Effector memory CD8-positive, alpha-beta T cell (primary cell): ENCODE measurements at places on chromosomes 3 and 15.

DNA sequence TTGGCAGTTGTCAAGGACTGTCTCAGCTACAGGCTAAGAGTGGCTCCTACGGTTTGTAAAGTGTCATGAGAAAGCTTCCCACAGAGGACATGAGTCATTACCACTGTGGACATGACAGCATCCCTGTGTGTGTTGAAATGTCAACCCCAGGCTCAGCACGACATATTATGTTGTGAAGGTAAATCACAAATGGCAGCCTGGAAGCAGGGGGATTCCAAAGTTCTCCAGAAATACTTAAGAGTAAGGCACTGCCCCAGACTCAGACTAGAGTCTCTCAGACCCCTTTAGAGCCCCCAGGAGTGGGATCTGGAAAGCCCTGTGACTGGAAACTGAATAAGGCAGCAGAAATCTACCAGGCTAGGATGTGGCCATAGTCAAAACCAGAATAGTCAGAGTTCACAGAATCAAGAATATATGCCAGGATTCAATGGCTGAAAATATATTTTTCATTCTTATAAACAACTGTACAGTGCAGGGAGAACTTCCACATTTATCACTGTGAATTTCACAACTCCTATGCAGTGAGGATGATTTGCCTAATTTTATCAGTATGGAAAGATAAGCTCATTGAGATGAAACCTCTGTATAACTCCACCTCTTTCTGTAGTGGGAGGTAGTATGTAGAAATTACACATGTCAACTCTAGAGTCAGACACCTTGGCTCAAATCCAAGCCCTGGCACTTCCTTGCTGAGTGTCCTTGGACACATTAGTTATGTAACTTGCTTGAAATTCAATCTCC lies 237.1 kb upstream of the CFAP20DC start:
- no peaks in the 10 kb centered on the region for H3K36me3 ChIP-seq
- H3K27me3 ChIP-seq: no peaks in the 10 kb centered on the region
- H3K4me3 ChIP-seq: no peak overlapping the region
- no peak for DNase-seq
- H3K27ac ChIP-seq: no peak overlapping the region

DNA sequence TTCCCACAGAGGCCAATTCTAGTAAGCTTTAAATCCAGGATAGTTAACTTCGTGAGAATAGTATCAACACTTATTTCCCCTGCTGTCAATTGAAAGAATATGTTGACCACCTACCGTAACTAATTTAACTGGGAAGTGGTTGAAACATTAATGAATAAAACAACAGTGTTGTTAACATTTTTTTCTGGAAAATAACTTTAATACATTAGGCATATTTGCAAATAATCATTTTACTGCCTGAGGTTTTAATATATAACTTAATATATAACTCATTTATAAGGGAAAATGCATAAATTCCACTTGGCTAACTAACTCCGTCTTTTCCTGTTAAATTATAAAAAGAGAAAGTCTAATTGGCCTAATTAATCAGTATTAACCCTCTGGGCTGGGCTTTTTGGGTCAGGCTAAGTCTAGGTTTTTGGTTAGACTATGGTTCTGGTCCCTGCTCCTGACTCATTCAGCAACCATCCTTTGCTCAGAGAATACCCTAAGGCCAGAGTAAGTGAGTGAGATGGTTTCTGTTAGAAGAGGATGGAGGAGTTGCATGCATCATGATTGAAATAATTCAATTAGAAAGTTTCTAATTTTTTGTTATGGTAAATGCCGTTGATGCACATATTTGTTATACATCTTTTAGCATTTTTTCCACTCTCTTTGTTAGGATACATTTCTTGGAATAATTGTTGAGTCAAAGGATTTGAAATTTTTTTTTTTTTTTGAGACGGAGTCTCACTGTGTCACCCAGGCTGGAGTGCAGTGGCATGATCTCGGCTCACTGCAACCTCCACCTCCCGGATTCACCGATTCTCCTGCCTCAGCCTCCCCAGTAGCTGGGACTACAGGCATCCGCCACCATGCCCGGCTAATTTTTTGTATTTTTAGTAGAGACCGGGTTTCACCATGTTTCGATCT lies 10.8 kb upstream of the SKIL start:
- H3K27me3 ChIP-seq: no peaks in the 10 kb centered on the region
- H3K36me3 ChIP-seq: peaks cover 3% of the 10 kb centered on the region
- no peak for DNase-seq
- H3K4me3 ChIP-seq: no peak overlapping the region

DNA sequence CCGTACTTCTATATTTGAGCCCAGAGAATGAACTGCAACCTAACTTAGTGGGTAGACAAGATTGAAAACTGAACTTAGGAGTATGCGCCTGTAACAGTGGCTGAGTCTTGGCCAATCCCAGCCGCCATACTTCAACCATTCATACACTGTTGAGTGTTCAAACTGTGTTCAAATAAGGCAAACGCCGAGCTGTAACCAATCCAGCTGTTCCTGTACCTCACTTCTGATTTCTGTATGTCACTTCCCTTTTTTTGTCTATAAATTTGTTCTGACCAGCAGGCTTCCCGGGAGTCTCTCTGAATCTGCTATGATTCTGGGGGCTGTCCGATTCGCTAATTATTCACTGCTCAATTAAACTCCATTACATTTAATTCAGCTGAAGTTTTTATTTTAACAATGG lies 58.6 kb upstream of the TPM1 start:
- H3K36me3 ChIP-seq: no peaks in the 10 kb centered on the region
- no peaks in the 10 kb centered on the region for H3K4me1 ChIP-seq
- peaks cover 28% of the 10 kb centered on the region for H3K27me3 ChIP-seq
- H3K27ac ChIP-seq: no peak overlapping the region

GRCh38 chr3:122745369-122746021 lies 48.1 kb downstream of the HSPBAP1 start:
- no peaks in the 10 kb centered on the region for H3K4me1 ChIP-seq
- no peaks in the 10 kb centered on the region for H3K27me3 ChIP-seq
- no peak overlapping the region for H3K27ac ChIP-seq
- H3K36me3 ChIP-seq: peaks cover 13% of the 10 kb centered on the region

DNA sequence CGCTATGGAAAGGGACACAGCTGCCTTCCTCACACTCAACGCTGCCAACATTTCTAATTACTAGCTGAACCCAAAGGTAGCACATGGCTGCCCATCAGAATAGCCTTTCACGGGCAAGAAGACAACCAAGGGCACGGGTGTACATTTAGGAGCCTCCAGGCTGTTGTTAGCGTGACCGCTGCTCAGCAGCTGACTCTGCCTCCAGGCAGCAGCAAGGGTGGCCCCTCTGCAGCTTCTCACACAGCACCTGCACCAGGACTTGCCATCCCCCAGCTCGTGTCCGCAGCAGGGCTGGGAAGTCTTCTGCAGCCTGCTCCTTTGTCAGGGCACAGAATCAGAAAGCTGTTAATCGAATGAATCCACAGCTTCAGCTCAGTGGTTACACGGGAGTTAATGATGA lies 146.8 kb downstream of the ADAMTS17 start:
- no peak overlapping the region for H3K27ac ChIP-seq
- peaks cover 9% of the 10 kb centered on the region for H3K4me1 ChIP-seq
- H3K36me3 ChIP-seq: no peaks in the 10 kb centered on the region

DNA sequence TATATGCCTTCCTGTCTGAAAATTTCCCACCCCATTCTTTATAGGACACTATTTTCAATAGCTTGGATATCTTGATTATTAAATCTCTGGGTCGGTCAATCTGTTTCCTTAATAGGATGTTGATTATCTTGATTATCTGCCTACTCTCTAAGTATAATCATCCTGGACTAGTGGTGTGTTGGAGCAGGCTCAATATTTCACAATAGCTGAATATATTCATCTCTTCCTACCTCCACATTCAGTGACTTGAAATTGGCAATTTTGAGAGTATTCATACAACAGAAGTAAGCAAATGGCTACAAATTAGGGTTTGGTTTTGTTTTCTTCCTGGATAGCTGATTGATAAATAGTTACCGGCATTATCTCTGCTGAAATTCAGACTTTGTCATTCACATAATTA lies 1162.6 kb downstream of the ROBO1 start:
- DNase-seq: no peak
- H3K27ac ChIP-seq: no peak overlapping the region
- no peak overlapping the region for H3K4me3 ChIP-seq
- no peaks in the 10 kb centered on the region for H3K27me3 ChIP-seq

DNA sequence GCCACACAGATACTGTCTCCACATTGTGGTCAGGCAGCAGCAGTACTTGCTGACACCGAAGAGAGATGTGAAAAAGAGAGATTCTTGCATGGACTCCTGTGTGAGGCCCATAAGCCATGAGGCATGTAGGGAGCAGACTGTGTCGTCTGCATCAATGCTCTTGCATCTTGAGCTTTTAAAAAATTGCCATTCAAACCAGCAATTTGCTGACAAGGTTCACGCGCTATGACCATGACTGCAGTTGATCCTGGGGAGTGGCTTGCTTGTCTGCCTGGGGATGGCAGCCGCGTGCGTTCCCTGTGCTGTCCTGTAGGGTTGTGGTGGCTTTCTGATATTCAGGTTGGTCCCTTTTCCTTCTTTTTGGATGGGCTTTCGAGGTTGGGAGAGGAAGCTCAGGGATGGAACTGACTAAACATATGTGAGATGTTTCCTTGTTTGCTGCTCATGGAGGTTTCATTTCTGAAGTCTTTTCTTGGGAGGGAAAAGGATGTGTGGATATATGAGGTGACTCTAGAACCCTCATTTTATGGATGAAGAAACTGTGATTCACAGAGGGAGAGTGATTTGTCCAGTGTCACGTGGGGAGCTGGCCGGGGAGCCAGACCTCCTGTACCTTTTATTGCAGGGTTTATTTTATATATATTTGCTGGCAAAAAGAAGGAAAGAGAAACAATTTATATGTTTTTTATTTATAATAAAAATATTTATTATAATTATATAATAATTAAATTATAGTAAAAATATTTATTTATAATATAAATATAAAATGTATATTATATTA lies 48.6 kb downstream of the LPP start:
- no peaks in the 10 kb centered on the region for H3K27me3 ChIP-seq
- no peak for DNase-seq
- no peak overlapping the region for H3K4me3 ChIP-seq
- H3K27ac ChIP-seq: peak overlapping the region; percentile 35
- no peaks in the 10 kb centered on the region for H3K36me3 ChIP-seq
- peaks cover 31% of the 10 kb centered on the region for H3K4me1 ChIP-seq

- H3K27ac ChIP-seq: no peak overlapping the region
- no peaks in the 10 kb centered on the region for H3K27me3 ChIP-seq
- H3K4me3 ChIP-seq: no peak overlapping the region
- DNase-seq: no peak
- H3K36me3 ChIP-seq: no peaks in the 10 kb centered on the region
Measured at GRCh38 chr3:11653298-11654055, 9.8 kb upstream of the VGLL4 start.

DNA sequence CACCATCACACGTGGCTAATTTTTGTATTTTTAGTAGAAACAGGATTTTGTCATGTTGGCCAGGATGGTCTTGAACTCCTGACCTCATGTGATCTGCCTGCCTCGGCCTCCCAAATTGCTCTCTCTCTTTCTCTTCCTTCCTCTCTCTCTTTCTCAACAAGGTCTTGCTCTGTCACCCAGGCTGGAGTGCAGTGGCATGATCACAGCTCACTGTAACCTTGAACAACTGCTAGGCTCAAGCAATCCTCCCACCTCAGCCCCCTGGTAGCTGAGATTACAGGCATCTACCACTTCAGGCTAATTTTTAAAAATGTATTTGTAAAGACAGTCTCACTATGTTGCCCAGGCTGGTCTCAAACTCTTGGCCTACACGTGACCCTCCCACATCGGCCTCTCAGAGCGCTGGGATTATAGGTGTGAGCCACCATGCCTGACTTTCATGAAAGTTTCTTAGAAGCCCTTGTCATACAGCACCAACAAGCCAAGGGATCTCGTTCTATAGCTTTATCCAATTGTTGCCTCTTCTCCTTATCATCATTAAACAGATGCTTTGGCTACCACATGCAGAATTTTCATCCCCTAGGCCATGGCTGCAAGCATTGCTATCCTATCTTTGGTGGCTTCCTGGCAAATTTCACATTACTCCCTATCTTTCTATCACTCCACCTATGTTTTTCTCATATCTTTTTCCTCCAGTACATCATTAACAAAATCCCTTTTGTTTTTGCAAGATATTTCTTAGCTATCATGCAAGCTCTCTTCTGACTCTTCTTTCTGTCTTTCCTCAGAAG lies 5.7 kb downstream of the CCDC32 start:
- DNase-seq: no peak
- peaks cover 25% of the 10 kb centered on the region for H3K36me3 ChIP-seq
- no peaks in the 10 kb centered on the region for H3K27me3 ChIP-seq
- H3K27ac ChIP-seq: no peak overlapping the region
- peaks cover 22% of the 10 kb centered on the region for H3K4me1 ChIP-seq
- no peak overlapping the region for H3K4me3 ChIP-seq

DNA sequence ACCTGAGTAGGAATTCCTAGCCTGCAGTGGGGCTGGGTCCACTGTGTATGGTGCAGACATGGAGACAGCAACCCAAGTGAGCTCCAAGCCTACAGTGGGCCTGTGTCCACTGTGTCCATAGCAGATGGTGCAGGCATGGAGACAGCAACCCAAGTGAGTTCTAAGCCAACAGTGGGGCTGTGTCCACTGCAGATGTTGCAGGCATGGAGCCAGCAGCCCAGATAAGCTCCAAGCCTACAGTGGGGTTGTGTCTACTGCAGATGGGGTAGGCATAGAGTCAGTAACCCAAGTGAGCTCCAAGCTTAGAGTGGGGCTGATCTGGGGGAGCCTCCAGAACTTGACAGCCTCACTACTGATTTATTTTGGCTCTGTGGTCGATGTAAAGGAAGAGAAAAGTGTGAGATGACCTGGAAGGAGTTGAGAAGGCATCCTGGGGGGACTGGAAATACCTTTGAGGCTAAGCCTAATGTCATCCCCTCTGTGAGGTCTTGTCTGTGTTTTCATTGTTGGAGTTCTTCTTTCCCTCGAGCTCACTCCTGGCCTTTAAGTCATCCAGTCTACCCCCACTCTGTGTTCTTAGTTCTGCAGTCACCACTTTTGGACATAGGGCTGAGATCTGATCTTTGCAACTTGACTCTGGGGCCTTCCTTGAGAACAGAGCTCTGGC lies 22.4 kb upstream of the IL16 start:
- H3K27ac ChIP-seq: no peak overlapping the region
- no peak overlapping the region for H3K4me3 ChIP-seq
- H3K4me1 ChIP-seq: no peaks in the 10 kb centered on the region
- H3K36me3 ChIP-seq: no peaks in the 10 kb centered on the region
- peaks cover 2% of the 10 kb centered on the region for H3K27me3 ChIP-seq
- no peak for DNase-seq

- no peak overlapping the region for H3K27ac ChIP-seq
- H3K27me3 ChIP-seq: peaks cover 29% of the 10 kb centered on the region
- no peaks in the 10 kb centered on the region for H3K4me1 ChIP-seq
- H3K36me3 ChIP-seq: no peaks in the 10 kb centered on the region
- no peak overlapping the region for H3K4me3 ChIP-seq
Measured at GRCh38 chr3:42711491-42712343, 9.1 kb upstream of the HHATL start.

GRCh38 chr15:63088533-63089245 lies 33.0 kb upstream of the LACTB start:
- H3K36me3 ChIP-seq: no peaks in the 10 kb centered on the region
- H3K4me3 ChIP-seq: no peak overlapping the region
- H3K27ac ChIP-seq: no peak overlapping the region
